RWPE2 (cell line): ENCODE measurements at places on chromosomes 13 and 19.

DNA sequence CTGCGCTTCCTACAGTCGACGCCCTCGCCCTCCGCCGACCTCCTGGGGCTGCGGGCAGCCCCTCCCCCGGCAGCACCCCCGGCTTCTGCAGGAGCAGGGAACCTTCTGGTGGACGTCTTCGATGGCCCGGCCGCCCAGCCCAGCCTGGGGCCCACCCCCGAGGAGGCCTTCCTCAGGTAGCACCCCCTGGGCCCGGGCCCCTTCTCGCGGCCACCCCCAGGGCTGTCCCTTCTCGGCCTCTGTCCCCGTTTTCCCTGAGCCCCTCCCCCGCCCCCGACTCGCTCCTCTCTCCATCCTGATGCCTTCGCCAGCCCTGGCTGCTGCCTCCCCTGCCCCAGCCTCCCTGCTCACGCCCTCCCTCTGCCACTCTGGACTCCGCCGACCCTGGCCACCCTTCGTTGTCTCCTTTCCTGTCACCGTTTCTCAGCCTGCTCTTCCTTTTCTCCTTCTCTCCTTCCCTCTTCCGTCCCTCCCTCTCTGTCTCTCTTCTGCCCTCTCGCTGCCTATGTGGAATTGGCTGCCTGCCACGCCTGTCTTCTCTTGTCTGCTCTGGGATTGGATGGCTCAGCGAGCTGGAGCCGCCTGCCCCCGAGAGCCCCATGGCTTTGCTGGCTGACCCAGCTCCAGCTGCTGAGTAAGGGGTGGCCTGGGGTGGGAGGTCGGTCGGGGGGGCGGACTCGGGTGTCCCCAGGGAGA, 11.0 kb downstream of the FUZ start:
- peak; percentile 68 for DNase-seq

- DNase-seq, result no peak
These were observed 10.4 kb downstream of the SHISA2 start for GRCh38 chr13:26041444-26041843.

DNA sequence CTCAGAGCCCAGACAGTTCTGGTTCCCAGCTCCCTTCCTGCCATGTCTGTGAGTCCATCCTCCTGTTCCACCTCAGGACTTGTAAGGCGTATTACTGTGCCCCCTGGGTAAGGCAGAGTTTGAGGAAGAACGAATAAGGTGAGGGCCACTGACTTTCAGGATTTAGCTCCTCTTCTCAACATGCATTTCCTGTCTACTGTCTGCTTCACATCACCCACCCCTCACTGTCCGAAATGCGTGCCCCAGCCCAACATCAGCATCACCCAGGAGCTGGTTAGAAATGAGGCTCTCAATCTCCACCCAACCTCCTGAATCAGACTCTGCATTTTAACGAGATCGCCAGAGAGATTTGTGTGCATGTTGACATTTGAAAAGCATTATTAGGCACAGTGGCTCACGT, 44.4 kb downstream of the IRS2 start:
- no peak for DNase-seq

DNA sequence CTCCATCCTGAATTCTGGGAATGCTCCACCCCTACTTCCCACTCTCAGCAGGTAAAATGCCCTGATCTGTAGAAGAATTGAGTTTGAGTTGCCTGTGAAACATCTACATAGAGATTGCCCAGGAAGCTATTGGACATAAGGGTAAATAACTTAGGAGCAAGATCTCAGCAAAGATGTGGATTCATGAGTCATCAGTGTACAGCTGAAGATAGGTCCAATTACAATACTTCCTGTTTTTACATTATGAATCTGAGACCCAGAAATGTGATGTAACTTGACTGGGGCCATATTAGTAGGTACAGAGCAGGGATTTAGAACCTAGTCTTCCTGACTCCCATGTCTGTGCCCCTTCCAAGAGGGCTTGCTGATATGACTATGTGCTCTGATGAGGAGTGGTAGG, 79.4 kb upstream of the FNDC3A start:
- DNase-seq, result no peak

- DNase-seq, result no peak
These were observed 354.1 kb downstream of the KLF5 start for GRCh38 chr13:73412933-73413332.

- peak; percentile 54 for DNase-seq
These were observed 10.5 kb downstream of the MEGF8 start for GRCh38 chr19:42335971-42336370.

DNA sequence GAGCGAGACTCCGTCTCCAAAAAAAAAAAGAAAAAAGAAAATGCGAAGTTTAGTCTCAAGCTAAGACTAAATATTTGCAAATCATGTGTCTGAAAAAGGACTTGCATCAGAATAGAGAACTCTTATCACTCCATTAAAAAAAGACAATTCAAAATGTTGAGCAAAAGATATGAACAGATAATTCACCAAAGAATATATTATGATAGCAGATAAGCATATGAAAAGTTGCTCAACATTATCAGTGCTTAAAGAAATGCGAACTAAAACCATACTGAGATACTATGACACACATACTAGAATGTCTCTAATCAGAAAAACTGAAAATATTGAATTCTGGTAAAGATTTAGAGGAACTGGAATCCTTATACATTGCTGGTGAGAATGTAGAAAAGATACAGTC, 38.7 kb upstream of the SACS start:
- no peak for DNase-seq

DNA sequence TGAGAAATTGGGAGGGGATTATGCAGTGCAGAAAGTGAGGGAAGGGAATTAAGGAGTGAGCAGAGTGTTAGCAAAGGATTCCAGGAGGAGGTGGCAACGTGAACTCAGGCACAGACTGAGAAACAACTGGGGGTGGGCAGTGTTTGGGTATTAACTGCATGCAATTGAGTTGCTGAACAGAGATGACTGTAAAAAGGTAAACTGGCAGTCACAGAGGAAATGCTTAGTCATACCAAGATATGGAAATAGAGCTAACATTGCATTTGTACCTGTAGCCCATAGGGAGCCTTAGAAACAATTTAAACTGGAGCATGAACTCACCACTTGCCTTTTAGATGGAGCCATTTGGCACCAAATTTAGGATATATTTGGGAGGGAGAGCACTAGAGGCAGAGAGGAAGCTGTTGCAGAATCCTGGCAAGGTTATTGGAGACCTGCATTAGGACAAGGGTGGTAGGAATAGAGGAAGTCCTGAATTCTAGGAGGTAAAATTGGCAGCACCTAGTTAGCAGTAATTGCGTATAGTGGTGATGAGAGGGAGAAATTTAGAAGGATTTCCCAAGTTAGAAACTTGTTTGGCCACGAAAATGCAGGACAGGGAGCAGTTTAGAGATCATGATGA, 100.6 kb upstream of the FRY start:
- no peak for DNase-seq

DNA sequence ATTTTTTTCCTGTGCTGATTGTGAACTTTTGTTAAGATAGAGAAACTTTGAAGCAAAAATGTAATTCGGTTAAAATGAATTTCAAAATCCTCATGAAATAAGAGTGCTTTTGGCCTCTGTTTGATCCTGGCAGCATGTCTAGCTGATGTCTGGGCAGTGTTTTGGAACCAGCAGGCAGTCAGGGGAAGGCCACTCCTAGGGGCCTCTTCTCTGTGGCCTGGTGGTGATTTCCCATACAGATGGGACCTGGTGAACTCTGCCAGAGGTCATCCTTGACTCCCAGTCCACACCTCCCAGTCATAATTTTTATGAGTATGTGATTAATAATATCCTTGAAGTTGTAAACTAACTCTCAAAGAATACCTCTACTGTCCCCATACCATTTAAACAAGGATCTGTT, 226.6 kb downstream of the PCCA start:
- DNase-seq, result no peak

DNA sequence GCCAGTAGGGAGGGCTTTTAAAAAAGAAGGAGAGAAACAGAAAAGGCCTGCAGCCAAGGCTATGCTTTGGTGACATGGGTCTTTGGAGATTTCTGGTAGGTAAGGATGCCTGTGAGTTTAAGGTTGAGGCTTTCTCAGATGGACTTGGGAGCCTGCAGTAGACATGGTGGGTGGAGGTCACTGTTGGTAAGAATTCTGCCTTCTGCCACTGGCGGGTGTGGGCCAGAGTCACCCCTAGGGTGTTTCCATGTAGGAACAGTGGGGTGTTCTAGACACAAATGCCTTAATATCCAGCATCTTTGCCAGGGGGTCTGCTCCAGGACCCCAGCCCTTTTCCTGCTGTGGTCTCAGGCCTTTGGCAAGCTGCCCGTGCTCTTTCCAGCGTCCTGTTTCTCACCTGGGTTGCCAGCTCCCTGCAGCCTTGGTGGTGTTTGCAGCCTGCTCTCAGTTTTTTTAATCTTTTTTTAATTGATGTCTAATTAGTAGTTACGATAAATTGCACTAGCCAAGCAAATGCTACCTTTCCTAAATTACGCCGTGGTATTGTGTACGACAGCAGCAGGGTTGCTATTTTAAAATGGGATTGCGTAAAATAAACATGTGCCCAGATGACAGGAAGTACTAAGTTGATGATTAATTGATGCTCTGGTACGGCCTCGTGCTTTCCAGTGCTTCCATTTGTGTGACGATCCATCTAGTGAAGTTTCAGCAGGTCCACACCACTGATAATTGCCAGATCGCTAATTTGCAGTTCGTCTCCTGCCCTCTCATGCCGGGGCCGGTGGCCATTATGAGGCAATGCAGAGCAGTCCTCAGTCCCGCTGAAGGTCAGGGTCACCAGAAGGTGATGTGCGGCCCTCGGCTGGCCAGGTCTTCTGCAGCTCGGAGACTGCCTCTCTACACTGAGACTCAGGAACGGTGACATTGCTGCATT, 35.3 kb upstream of the NPAS1 start:
- DNase-seq, result no peak

DNA sequence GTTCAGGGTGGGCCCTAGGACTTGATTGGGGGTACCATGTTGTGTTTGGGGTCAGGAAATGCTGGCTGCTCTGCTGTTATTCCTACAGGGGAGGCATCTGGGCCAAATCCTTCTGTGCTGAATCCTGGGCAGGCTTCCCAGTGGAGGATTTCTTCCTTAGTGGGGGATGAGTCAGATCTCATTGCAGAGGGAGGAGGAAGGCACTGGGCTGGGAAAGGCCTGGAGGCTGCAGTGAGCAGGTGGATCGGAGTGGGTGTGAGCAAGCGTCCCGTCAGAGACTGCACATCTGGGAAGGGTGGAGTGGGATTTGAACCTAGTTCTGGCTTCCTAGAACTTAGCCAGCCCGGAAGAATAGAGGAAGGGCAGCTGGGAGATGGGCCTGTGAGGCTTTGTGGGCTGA, 11.5 kb downstream of the CCDC124 start:
- DNase-seq, result no peak

- no peak for DNase-seq
These were observed 6.2 kb downstream of the ABHD8 start for GRCh38 chr19:17296976-17297375.

DNA sequence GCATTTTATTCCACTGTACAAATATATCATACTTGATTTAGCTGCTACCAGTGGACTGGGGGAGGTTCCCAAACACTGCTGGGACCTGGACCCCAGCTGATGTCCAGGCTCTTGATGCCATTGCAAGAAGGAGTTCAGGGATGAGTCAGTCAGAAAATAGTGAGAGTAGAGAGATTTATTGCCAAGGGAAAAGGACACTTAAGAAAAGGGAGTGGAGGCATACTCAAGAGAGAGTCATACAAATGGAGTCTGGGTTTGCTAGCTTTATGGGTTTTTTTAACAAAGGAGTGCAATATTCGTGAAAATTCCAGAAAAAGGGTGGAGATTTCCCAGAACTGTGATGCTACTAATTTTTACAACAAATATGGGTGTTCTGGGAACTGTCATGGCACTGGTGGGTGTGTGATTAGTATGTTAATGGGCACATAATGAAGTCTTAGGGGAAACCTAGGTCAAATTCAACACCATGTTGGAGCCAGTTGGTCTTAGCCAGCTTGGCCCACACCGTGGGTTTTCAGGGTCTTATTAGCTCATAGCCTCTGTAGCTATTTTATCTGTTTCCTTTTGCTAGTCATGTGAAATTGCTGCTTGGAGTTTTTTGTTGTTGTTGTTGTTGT, 36.2 kb downstream of the GPC6 start:
- no peak for DNase-seq

- no peak for DNase-seq
These were observed 9.2 kb downstream of the LRCH1 start for GRCh38 chr13:46562152-46562551.

GRCh38 chr13:27171244-27171826, at the start of gene USP12:
USP12 (minus strand) TSS chr13:27171811; CDS start chr13:27171639, 172 bp downstream.
- no peak for DNase-seq

- DNase-seq, result no peak
These were observed 121.5 kb downstream of the FRY start for GRCh38 chr13:32153056-32153455.

- no peak for DNase-seq
These were observed 692 bp downstream of the CYP4F2 start for GRCh38 chr19:15897026-15897737.

DNA sequence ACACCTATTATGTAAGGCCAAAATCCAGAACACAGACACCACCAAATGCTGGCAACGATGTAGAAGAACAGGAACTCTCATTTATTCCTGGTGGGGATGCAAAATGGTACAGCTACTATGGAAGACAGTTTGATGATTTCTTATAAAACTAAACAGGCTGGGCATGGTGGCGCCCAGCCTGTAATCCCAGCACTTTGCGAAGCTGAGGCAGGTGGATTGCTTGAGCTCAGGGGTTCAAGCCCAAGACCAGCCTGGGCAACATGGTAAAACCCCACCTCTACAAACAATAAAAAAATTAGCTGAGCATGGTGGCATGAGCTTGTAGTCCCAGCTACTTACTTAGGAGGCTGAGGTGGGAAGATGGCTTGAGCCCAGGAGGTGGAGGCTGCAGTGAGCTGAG, 98.3 kb downstream of the TUBA3C start:
- no peak for DNase-seq

- no peak for DNase-seq
These were observed 5.4 kb downstream of the LINGO3 start for GRCh38 chr19:2302319-2303210.

- no peak for DNase-seq
These were observed 87.3 kb downstream of the KCTD15 start for GRCh38 chr19:33883859-33884519.

DNA sequence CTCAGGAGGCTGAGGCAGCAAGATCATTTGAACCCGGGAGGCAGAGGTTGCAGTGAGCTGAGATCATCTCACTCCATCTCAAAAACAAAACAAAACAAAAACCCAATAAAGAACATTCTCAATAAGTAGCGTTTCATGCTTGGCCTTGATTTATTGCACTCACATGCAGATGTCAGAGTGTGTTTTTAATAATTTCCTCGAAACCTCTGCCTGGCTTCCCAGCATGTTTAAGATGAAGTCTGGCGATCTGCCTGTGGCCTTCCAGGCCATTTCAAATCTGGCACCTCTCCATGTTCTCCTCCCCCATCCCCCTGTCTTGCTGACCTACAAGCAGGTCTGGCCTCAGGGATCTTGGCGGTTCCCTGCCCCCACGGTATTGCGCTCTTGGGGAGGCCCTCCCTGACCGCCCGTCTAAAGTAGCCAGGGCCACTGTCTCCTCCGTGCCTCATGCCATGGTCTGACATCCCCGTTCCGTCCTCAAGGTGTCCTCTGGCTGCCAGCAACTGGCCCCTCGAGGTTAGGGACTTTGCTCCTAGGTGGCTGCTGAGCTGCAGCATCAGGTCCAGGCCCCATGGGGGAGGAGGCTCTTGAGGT, 1.6 kb downstream of the WDR88 start:
- no peak for DNase-seq

GRCh38 chr19:18091217-18091608, 4.5 kb upstream of the IL12RB1 start:
- no peak for DNase-seq

- no peak for DNase-seq
These were observed 322.7 kb downstream of the SUCLA2 start for GRCh38 chr13:47678201-47678968.
